ENCODE measurements at places on chromosomes 16 and 17. TPM values are rescaled to one million over a fixed set of nuclear protein-coding genes. Genes with fewer than 3 reads are reported as not detected.
A peak's percentile ranks its signal among the peaks of the same experiment; 100 is the strongest.

SGCA gene
- polyA plus RNA-seq = 9.7 TPM

LRRC75A gene
- polyA plus RNA-seq = 4.5 TPM

DOC2B gene
- 2.2 TPM for polyA plus RNA-seq

NR1D1 gene
- 5.0 TPM for polyA plus RNA-seq

USB1 gene
- polyA plus RNA-seq = 28.2 TPM

CFAP52 gene
- polyA plus RNA-seq = 6.0 TPM

ANKFN1 gene
- polyA plus RNA-seq = 0.47 TPM

TNK1 gene
- polyA plus RNA-seq = 5.1 TPM

KCNH6 gene
- 1.1 TPM for polyA plus RNA-seq

TAC4 gene
- 0.33 TPM for polyA plus RNA-seq

USP43 gene
- 3.5 TPM for polyA plus RNA-seq

NFATC2IP gene
- polyA plus RNA-seq = 57.6 TPM

GRCh38 chr17:42362245-42362961 lies 25.8 kb downstream of the STAT3 start:
- no peak for DNase-seq

GRCh38 chr16:68790130-68790761 lies 53.1 kb upstream of the TANGO6 start:
- DNase-seq = no peak

DNA sequence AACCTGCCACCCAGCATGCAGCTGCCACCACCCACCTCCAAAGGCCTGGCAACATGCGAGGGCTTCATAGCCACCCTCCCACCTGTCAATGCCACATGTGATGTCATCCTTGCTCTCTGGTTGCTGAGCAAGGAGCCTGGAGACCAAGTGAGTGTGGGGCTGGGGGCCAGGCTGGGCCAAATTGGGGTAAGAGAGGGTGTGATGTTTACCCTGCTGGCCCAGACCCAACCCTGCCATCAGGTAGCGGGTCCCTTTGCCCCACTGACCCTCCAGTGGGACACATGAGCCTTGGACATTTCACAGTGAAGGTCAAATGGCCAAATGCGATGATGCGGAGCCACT lies 8.9 kb downstream of the ALOX15B start:
- no peak for DNase-seq

DNA sequence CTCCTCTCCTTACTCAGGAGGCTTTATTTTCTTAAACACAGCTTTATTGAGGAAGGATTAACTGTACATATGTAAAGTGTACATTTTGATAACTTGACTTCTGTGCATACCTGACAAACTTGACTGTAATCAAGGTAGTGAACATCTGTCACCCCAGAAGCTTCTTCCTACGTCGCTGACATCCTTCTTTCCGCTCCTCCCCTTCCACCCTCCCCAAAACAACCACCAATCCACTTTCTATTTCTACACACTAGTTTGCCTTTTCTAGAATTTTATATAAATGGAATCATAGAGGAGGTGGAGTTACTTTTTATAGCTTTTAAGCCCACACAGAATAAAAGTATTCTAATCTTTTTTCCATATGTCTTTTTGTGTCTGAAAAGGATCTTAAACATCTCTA lies 225.2 kb upstream of the RBFOX1 start:
- DNase-seq = no peak

DNA sequence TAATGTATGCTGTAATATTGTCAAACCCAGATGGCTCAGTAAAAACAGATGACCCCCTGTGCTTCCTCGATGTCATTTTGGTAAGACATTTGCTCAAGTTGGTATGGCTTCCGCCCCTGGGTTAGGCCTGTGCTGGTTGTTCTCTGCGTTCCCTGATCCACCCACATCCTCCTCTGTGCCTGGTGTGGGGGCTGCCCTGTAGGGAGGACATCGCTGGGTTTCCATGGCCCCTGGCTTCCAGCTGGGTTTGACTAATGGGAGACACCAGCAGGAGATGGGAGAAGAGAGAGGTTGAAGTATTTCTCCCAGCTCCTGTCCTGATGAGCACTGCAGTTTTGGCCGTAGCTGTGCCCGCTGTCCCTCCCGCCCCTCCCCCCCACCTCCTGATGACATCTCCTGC lies 4.4 kb upstream of the MFAP4 start:
- no peak for DNase-seq

- DNase-seq = peak; percentile 51
Observed at GRCh38 chr17:62653002-62653825, 25.7 kb downstream of the MRC2 start.

GRCh38 chr16:16015849-16016248 lies 66.4 kb downstream of the ABCC1 start:
- no peak for DNase-seq

- DNase-seq = no peak
Observed at GRCh38 chr16:89279666-89280481, 62.4 kb downstream of the ZNF778 start.

DNA sequence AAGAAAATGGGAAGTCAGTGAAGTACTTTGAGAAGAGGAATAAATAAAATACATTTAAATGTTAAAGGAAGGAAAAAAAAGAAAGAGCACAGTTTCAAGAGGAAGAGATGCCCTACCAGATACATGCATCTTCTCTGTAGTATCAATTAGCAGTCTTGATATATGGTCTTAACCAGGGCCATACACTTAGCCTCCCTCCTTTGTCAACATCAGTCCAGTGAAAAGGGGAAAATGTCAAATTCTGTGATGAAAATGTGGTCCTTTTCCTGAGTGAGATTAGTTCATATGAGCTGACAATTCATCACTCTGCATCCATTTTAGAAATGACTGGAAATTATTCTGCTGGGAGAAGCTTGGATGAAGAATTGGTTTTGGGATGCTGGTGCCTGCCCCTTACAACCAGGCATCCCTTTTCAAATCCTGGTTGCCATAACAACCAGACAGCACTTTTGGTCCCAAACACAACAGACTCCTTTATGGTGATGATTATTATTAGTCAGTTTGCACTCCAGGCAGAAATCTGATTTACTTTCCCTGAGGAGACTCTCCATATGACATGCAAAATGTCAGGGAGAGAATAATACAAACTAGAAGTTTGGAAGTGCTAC lies 933.6 kb upstream of the CDH8 start:
- DNase-seq = no peak

- no peak for DNase-seq
Observed at GRCh38 chr16:3188925-3189825, 1.2 kb downstream of the OR1F1 start.

- DNase-seq = no peak
Observed at GRCh38 chr17:31144428-31144827, 49.7 kb downstream of the NF1 start.

DNA sequence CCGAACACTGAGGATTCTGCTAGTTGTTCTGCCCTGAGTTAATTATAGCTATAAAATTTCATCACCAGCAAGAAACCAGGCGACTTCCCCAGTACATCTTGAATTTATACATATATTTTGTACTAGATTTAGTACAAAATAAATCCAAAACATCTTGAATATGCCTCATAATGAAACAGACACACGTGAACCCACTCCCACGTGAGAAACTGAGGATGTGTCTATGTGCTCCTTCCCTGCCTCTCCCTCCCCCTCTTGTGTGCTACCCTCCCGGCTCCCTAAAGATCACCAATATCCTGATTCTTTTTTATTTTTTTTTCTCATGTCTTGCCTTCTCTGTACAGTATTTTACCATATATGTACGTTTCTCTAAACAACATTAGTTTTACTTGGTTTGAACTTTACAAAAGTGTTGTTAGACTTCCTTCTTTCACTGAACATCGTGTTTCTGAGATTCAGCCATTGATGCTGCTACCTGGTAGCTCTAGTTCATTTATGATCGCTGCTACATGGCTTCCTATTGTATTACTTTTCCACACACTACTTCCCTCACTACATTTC lies 1.1 kb upstream of the LCMT1 start:
- no peak for DNase-seq

DNA sequence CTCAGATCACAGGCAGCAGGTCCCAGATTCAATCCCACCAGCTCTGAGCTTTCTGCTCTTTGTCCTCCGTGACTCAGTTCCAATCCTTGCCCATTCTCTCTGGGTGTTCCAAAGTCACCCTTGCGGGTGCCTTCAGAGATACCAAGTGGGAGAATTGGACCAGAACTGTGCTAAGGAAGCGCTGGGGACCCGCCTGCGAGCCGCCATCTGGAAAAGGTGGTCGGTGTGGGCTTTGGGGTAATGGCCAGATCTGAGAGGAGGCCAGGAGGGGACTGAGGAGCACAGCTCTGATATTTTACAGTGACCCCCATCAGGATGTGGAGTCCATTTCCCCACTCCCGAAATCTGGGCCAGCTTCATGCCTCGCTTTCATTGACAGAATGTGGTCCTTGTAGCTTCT lies 152.6 kb downstream of the SDK2 start:
- no peak for DNase-seq

DNA sequence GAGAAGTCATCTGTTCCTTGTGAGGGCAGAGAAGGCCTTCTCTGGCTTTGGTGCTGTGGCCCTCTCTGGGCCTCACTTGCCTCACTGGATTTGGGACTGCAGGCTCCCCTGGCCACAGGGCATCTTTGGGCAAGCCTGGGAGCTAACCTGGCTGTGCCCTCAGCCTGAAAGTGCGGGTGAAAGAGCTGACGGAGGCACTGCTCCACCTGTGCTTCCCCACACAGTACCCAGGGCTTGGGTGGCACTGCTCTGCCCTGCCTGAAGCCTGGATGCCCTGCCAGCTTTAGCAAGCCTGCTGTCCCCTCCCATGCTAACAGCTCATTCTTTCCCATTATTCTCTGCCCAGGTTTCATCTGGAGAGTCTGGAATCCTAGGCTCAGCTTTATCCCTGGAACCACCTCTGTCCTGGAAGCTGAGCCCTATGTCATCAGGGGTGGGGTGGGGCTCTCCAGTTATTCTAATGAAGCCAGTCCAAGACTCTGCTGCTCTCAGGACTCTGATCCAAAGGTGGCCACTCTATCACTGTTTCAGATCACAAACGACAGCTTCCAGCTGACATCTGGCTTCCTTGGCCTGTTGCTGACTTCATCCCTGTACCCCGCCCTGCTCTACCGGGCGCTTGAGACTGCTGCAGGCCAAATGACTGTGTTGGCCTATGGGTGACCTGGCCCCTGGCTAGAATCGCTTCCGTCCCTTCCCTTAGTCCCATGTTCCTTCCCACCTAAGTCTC lies 29.3 kb downstream of the HIC1 start:
- no peak for DNase-seq

DNA sequence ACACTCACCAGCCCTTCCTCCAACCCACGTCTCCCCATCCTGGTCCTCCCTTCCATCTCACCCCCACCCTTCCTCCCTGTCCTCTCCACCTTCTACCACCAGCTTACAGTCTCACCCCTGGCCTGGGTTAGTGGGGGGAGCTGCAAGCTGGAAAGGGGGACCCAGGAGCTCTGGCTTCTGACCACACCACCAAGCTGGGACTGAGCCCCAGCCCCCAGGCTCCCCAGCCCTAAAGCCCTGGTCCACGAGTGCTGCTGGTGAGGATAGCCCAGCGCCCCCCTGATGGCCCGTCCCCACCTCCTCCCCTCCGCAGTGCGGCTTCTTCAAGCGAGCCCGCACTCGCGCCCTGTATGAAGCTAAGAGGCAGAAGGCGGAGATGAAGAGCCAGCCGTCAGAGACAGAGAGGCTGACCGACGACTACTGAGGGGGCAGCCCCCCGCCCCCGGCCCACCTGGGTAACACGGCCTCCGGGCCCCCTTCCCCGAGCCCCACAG lies 7.2 kb upstream of the PDK2 start:
- DNase-seq = no peak

DNA sequence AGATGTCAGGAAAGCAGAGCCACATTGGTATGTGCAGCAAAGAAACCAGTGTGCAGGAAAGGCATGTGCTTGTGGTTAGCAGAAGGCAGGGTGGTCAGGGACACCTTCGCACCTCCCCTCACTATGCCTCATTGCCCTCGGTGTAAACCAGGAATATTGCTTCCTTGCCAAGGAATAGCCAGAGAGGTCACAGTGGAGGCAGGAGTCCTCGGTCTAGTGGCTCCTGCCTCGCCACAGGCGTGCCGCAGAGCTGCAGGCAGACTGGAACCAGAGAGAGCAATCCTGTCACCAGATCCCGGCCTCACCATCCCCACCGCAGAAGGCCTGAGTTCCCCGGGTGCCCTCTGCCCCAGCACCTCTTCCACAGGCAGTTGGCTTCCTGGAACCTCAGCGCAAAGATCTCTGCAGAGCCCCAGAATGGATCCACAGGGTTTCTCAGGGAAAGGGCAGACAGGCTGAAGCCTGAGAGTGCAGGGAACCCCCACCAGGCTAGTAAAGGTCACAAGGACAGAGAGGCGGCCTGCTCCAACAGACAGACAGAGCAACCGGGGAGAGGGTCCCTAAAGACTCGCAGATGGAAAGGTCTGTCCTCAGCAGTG lies 21.6 kb downstream of the CCDC182 start:
- DNase-seq = no peak

- no peak for DNase-seq
Observed at GRCh38 chr16:801584-802363, 1.2 kb upstream of the GNG13 start.

- DNase-seq = no peak
Observed at GRCh38 chr17:57186226-57187019, 69.9 kb upstream of the MSI2 start.

DNA sequence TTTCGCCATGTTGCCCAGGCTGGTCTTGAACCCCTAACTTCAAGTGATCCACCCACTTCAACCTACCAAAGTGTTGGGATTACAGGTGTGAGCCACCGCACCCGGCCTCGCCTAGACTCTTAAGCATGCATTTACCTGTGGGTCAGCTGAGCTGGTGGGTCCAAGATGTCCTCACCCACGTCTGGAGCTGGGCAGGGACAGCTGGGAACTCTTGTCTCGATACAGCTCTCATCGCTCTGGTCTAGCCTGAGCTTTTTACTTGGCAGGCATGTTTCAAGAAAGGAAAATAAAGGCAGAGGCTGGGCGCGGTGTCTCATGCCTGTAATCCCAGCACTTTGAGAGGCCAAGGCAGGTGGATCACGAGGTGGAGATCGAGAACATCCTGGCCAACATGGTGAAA lies 56.9 kb upstream of the PHOSPHO1 start:
- DNase-seq = no peak

DNA sequence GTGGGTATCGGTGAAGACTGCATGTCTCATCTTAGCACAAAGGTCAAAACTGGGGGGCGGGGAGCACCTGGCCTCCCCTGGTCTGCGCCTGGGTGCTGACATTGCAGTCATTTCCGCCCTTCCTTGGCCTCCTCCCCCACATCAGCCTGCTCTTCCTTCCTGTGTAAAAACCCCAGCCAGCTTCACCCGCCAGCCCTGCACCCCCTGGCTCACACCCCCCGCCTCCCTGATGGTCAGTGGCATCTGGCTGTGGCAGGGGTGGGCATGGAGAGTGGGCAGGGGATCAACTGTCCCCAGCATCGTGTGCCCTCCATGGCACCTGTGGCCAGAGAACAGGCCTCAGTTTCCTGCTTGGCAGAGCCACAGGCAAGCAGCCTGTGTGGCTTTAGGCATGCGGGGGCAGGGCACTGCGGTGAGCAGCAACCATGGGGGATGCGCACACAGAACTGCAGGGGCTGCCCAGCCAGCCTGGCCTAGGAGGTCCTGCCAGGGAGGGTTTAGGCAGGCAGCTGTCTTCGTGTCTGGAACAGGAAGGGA lies 26.5 kb upstream of the LASP1NB start:
- no peak for DNase-seq

- no peak for DNase-seq
Observed at GRCh38 chr17:64984181-64984580, 64.9 kb upstream of the LRRC37A3 start.

DNA sequence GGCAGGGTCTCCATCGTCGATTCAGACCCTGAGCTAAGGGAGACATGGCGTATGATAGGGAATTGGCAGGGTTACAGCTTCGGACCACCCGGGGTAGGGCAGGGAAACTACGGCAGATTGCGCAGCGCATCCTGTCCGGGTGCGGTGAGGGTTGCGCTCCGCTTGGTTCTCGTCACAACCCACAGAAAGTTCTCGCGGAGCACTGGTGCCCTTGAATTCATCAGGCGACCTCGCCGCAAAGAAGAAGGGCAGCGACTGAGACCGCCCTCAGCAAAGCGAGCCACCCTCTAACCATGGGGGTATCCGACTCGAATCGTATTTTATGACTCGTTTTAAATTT lies 1.2 kb downstream of the HS3ST3B1 start:
- DNase-seq = no peak

Measured in right lung (tissue), 10 donors.